ENCODE measurements at places on chromosomes 5 and 9.
A peak's percentile ranks its signal among the peaks of the same experiment; 100 is the strongest.

- DNase-seq, result peak; percentile 78
Observed at GRCh38 chr9:123225374-123225813, 43.0 kb downstream of the STRBP start.

DNA sequence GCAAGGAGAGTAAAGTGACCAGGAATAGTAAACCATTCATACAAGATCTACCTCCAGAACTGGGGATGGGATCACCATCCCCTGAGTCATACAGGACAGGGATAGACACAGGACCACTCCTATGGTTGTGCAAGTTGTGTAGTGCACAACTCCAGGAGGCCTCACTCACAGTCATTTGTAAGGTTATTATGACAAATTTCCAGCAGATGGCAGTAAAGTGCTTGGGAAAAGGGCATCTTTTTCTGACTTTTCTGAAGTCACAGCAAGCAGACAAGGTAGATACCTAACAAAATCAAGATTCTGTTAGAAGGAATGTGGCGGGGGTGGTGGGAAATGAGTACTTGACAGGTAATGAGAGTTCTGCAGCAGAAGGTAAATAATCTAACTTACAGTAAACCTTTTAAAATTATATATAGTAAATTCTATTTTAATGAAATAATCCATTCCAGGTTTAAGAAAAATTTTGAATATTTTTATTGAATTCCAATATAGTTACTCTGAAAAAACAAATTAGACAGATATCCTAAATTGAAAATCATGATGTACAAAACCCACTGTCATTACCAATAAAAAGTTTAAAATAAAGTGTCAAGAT lies 16.7 kb upstream of the KIF27 start:
- peak; percentile 9 for DNase-seq

GRCh38 chr5:147388184-147389108 lies 121.4 kb downstream of the DPYSL3 start:
- DNase-seq, result no peak

- no peak for DNase-seq
Observed at GRCh38 chr9:29044959-29045358, 1471.7 kb upstream of the C9orf72 start.

DNA sequence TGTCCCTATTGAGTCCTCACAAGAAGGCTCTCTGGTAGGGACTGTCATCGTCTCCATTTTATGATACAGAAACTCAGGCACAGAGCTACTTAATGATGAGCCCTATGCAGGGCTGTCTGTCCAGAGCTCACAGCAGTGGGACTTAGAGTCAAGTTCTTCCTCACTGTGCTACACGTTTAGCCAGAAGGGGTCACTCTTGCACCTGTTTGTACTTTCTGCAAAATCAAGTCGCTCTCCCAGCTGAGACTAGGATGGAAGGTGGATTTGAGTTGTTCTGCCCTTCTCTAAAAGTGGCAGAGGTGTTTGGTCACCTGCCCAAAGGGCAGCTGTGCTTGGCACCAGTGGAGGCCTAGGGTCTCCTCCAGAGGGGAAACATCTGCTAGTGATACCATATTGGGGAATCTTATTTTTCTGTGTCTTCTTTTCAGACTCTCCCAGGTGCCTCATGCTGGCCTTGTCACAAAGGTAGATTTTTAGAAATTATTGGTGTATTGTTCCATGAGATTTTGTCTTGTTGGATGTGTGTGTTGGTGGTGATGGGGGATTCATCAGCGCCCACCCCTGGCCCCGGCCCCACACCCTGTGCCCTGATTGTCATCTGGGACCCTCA lies 104.2 kb downstream of the PPARGC1B start:
- DNase-seq, result peak; percentile 27

DNA sequence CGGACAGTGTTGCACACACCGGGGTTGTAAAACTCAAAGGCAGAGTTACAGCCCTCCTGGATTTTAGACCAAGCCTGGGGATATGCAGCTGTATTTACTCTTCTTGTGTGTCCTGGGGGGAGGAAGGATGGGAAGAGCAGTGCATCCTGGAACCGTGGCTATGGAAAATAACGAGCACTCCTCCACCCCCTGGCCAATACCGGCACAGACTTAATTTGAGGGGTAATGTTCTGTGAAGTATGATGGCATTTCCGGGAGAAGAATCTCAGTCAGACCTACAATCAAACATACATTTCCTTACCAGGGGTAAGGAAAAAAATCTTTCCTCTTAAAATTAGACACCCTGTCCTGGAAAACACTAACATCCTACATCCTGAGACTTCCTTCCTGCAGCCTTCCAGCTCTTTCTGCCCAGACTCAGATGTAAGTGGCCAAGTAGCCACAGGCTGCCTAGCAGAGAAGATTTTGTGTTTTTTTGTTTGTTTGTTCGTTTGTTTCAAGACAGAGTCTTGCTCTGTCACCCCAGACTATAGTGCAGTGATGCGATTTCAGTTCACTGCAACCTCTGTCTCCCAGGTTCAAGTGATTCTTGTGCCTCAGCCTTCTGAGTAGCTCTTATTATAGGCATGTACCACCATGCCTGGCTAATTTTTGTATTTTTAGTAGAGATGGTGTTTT lies 11.0 kb upstream of the ERMP1 start:
- no peak for DNase-seq

DNA sequence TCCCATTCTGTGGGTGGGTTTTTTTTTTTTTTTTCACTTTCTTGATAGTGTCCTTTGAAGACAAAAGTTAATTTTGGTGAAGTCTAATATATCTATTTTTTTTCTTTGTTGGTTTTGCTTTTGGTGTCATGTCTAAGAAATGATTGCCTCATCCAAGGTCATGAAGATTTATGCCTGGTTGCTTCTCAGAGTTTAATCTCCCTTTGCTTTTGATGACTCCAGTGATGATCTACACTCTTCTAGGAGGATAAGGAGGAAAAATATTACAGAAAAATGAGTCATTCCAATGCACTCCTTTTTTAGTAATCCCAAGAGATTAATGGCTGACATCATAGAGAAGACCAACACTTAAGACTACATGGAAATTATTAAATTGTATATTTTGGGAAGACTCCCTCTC lies 79.7 kb upstream of the ICE1 start:
- DNase-seq, result no peak

DNA sequence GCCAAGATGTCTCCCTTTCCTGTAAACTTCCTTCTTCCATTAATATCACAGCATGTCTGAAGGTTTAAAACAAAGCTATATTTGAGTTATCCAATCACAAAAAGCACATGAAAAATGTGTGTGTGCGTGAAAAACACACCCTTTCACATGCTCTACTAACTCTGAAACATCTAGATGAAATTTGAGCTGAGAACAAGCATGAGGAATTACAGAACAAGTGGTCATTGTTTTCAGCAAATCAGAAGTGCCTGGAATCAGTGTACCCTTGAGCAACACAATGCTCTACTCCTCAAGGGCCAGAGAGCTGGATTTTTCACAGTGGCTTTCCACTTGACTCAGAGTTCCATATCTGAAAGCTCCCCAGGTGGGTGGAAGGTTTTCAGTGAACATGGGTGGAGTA lies 255.9 kb downstream of the PSAT1 start:
- DNase-seq, result no peak

- DNase-seq, result no peak
Observed at GRCh38 chr5:173297813-173298212, 30.4 kb downstream of the STC2 start.

GRCh38 chr9:37650873-37651768 lies at the start of gene FRMPD1:
Gene FRMPD1, plus strand, starts transcription at chr9:37650954. Its CDS starts 41,688 bp downstream, at chr9:37692642.
- DNase-seq, result peak; percentile 62

- no peak for DNase-seq
Observed at GRCh38 chr5:41095324-41096101, 24.4 kb upstream of the MROH2B start.

DNA sequence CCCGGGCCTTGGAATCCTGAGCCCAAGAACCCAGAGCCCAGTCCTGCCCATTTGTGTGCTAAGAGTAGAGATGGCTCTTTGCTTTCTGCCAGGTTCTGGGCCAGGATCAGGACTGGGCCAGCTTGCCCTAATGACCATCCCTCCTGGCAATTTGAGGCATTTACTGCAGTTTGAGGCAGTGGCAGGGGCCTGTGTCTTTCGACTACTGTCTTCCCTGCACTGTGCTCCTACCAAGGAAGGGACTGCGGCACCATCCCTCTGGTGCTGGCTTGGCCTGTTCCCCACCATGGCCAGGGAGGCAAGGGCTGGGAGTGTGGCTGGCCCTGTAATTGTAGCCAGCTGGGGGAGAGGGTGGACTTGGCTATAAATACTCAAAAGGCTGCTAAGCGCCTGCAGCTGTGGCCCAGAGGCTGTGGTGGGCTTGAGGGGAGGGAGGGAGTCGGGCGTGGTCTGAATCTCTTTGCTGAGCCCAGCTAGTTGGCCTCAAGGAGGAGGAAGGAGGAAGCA lies 4.6 kb downstream of the ENHO start:
- no peak for DNase-seq

DNA sequence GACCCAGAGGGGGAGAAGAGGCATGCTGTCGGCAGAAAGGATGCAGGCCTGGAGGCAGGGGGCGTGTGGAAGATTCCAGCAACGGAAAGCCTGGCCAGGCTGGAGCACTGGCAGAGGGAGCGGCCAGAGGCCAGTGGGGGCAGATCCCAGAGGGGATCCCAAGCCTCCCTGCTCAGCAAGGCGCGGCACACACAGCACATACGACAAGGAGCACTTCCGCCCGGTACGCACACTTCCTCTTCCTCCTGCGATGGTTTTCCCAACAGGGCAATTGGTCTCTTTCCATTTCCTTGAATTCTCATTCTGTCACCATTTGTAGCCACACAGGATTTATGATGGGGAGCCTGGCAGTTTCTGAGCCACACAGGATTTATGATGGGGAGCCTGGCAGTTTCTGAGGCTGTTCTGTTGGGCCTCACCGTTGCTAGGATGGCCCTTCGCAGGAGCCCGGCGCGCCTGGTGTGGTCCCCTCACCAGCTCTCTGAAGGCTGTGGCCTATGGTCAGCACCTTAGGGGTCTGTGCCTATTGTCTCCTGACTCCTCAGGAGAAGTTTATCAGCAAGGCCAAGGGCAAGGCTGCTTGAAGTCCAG lies 123.5 kb upstream of the RAPGEF1 start:
- DNase-seq, result no peak

GRCh38 chr5:3382782-3383181 lies 212.8 kb upstream of the IRX1 start:
- no peak for DNase-seq

DNA sequence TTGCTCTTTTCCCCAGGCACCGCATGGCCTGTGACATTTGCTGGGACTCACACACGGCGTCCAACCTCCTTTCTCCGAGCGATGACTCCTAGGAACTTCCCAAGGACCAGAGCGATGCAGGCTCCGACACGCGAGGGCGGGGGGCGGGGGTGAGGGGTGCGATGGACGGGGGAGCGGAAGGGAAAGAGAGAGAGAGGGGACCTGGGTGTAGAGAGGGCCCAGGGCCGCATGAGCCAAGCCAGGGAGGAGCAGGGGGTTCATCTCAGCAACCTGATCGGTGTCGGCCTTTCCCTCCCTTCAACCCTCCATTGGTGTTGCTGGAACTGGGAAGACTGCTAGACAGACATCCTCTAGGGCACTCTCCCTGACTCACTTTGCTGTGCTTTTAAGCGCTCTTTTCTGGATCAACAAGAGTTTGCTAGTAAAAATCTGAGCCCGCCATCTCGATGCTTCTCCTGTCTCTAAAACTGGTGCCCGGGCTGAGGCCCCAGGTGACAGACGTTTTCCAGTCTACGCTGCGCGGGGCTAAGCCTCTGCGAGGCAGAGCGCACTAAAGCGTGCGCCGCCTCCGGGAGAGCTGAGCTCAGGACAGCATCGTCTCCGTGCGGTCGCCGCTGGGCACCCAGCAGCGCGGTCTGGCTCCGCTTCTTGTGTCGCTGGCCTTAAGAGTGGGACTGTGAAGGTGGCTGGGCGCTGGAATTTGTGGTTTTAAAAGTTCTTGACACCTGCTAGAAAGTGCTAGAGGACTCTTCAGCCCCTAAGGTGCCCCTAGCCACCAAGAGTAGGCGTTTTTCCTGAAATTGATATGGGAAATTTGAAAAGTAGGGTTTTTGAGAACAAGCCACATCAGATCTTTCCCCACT lies 1.0 kb upstream of the TSLP start:
- peak; percentile 39 for DNase-seq

- DNase-seq, result no peak
Observed at GRCh38 chr9:109452761-109453160, 45.3 kb downstream of the PTPN3 start.

- no peak for DNase-seq
Observed at GRCh38 chr5:80097451-80097850, 62.3 kb downstream of the THBS4 start.

GRCh38 chr5:73201547-73202513 lies 28.8 kb downstream of the TMEM174 start:
- DNase-seq, result peak; percentile 71

GRCh38 chr5:170151097-170151831 lies 45.6 kb downstream of the FOXI1 start:
- no peak for DNase-seq

GRCh38 chr5:114744406-114744805 lies 382.5 kb downstream of the KCNN2 start:
- no peak for DNase-seq

- DNase-seq, result no peak
Observed at GRCh38 chr5:59460368-59461153, 433.0 kb downstream of the PDE4D start.

GRCh38 chr5:129906177-129906887 lies 2.1 kb downstream of the CHSY3 start:
- no peak for DNase-seq

DNA sequence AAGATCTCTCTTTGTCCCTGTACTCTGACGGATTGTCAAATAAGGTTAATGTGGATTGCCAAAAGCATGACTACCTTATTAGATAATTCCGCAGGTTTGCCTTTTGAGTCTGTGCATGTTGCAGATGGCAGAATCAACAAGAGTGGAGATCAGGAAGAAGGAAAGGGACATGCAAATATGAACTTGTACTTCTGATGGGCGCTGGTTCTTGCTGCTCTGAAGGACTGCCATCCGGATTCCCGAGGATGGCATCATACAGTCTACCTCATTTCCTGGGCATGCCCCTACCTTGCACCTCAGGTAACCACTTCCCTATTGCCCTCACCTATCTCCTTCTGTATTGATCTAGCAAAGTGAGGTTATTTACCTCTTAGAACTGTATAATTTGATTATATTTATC lies 504.2 kb downstream of the ACTL7B start:
- no peak for DNase-seq

- no peak for DNase-seq
Observed at GRCh38 chr5:172091956-172092732, 85.7 kb upstream of the FBXW11 start.

GRCh38 chr5:34849253-34849652 lies 10.3 kb downstream of the TTC23L start:
- no peak for DNase-seq

- no peak for DNase-seq
Observed at GRCh38 chr5:31469886-31470285, 62.0 kb downstream of the DROSHA start.

DNA sequence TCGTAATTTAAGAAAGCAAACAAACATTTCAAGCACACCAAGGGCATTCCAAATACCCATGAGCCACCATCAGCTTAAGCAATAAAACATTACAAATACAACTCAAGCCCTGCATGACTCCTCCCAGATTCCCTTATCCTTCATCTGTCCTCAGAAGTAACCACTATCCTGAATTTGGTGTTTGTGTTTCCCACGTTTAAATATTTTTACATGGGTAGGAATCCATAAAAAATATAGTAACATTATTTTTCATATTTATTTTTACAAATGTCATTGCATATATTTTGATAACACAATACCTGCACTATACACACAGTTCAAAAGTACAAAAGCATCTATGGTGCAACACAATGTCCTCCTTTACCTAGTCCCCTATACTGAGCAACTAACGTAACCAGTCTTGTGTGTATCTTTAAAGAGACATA lies 6.4 kb downstream of the PRKAA1 start:
- DNase-seq, result no peak

GRCh38 chr9:130984521-130984920 lies 24.5 kb upstream of the LAMC3 start:
- no peak for DNase-seq

GRCh38 chr5:71789746-71790145 lies 70.7 kb downstream of the CARTPT start:
- no peak for DNase-seq

All from stimulated activated CD4-positive, alpha-beta T cell treated with anti-CD3 and anti-CD28 coated beads, Interleukin-4, amount 100 ng/mL, for 4 hours (primary cell).